ENCODE measurements at places on chromosomes 7 and 10. TPM values are rescaled to one million over a fixed set of nuclear protein-coding genes. Genes with fewer than 3 reads are reported as not detected.

Gene PTPRZ1
- total RNA-seq = 3.4 TPM

DNA sequence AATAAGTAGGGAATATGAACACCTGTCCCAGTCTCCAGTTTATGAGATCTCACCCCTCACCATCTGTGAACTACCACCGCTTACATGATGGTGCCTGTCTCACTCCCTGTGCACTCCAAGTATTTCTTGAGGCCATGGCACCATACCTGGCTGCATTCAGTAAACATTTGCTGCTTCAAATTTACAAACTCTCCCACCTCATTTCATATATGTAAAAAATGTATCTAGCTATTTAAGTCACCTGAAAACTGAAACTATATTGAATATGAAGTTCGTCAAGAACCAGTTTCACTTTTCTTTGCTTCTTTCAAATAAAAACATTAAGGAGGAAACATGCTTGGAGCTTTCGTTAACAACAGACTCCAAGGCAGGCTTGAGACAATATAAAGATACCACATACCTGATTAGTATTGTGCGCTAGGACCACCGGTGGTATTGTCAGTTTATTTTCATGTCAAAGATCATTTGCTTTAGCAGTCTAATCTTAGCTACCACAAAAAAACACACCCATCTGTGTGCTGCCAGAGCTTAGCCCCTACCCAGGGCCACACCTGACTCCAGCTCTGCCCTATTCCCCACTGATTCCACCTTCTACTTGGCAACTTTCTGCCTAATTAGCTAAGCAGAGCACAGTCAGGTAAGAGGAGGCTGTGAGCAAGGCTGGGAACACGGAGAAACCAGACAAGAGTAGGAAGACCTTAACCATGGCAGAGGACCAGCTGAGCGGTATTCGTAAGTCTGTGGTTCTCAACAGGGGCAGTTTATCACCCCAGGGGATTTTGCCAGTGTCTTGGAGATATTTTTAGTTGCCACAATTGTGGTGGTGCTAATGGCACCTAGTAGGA, 92.0 kb downstream of the ZFAND4 start:
- DNase-seq = no peak
- no peaks in the 10 kb centered on the region for H3K27me3 ChIP-seq
- no peaks in the 10 kb centered on the region for H3K4me1 ChIP-seq
- peaks cover 10% of the 10 kb centered on the region for H3K36me3 ChIP-seq
- H3K27ac ChIP-seq = no peak overlapping the region

DNA sequence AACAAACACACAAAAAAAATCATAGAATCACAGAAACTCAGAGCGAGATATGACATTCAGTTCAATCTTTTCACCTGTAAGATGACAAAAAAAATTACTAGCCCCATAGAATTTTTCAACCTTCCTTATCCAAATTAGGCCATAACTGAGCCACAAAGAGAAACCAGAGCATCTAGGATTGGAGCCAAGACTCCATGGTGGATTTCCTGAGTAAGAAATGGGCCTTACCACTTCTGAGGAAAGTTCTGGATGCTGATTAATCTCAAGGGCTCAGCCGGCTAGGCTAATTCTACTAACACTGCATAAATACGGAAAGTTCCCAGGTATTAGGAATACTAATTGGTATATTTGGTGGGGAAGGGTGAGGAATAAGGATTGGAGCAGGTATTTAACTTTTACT, 16.8 kb downstream of the LIPM start:
- no peak for DNase-seq
- H3K27ac ChIP-seq = no peak overlapping the region
- no peaks in the 10 kb centered on the region for H3K36me3 ChIP-seq
- H3K4me3 ChIP-seq = no peak overlapping the region
- H3K27me3 ChIP-seq = peaks cover 15% of the 10 kb centered on the region

DNA sequence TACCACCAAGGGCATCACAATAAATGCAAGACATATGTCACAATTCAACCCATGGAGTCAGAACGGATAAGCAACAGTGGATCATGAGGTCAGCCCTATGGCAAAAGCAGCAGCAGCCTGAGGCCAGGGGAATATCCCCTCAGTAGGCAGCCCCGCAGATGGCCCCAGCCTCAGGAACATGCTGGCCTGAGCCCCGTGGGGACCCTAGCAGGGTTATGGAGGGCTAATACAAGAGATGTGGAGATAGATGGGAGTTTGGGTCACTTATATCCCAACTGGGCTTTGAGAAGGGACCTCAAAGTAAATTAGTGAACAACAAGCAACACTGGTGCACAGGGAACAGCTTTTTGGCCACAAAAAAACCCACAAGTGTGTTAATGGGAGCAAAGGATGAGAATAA, 9.1 kb downstream of the TMEM72 start:
- no peak overlapping the region for H3K27ac ChIP-seq
- no peaks in the 10 kb centered on the region for H3K4me1 ChIP-seq
- H3K4me3 ChIP-seq = no peak overlapping the region
- no peak for DNase-seq
- no peaks in the 10 kb centered on the region for H3K27me3 ChIP-seq
- H3K36me3 ChIP-seq = peaks cover 14% of the 10 kb centered on the region

DNA sequence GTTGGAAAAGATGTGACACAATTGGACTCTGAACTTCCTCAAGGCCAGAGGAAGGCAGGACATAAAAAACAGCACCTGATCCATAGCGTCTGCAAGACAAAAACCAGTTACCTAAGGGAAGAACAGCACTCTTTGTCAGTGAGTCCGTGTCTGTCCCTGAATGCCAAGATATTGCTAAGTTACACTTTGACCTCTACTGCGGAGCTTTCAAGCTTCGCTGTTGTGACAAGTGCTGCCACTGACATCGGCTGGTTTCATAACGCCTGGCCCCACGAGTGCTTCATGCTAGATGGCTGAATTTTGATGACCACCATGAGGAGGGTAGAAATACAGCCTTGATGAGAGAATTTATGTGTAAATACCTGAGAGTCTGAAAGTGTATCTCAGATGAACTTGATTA, 49.7 kb upstream of the JAZF1 start:
- H3K27me3 ChIP-seq = no peaks in the 10 kb centered on the region
- no peaks in the 10 kb centered on the region for H3K4me1 ChIP-seq
- H3K36me3 ChIP-seq = no peaks in the 10 kb centered on the region
- no peak for DNase-seq

DNA sequence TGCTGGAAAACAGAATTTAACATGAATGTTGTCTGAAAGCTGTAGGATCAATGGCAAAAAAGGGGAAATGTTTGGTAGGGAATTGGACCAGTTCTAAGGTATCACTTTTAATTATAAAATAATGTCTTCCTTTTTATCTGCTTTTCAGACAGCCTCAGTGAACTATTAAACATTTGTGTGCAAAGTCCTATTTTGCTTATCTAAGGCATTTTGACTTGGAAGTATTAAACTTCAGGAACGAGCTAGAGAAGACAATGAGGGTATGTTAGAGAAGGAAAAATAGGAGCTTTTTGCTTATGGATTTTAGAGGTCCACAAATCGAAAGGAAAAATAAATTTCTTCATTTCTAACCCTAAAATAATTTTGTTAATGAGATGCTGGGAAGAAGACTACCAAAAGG, 63.3 kb downstream of the PODXL start:
- H3K27ac ChIP-seq = no peak overlapping the region
- H3K4me1 ChIP-seq = peaks cover 8% of the 10 kb centered on the region

- peaks cover 21% of the 10 kb centered on the region for H3K4me1 ChIP-seq
- peaks cover 15% of the 10 kb centered on the region for H3K27me3 ChIP-seq
- H3K4me3 ChIP-seq = no peak overlapping the region
Observed at GRCh38 chr7:39252916-39253315, 275.2 kb downstream of the POU6F2 start.

DNA sequence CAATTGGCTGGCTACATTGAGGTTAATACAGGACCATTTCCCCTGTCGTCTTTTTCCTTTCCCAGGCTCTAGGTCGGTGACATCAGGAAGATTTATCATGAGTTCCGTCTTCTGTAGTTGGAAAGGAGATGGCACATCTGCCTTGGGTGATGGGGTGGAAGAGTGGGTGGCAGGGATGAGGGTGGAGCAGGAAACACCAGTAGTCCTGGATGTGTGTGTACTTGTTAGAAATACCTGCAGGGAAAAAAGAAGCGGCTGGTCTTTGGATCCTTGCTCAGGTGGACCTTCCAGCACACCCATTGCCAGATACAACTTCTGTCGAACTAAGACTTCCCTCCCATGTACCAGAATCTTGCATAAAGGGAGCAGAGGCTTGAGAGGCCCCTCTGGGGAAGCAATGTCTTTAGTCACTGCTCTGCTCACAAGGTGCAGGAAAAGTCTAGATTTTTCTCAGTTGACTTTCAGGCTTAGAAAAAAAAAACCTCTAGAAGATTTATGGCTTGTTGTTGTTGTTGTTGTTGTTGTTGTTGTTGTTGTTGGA, 516.8 kb upstream of the GALNT17 start:
- H3K27ac ChIP-seq = no peak overlapping the region
- H3K4me1 ChIP-seq = peaks cover 20% of the 10 kb centered on the region
- no peaks in the 10 kb centered on the region for H3K27me3 ChIP-seq
- peaks cover 7% of the 10 kb centered on the region for H3K36me3 ChIP-seq
- no peak overlapping the region for H3K4me3 ChIP-seq

GRCh38 chr10:43173120-43173519, 34.9 kb downstream of the CSGALNACT2 start:
- DNase-seq = no peak
- H3K36me3 ChIP-seq = peaks cover 23% of the 10 kb centered on the region
- no peak overlapping the region for H3K4me3 ChIP-seq
- H3K27ac ChIP-seq = no peak overlapping the region

- H3K36me3 ChIP-seq = peaks cover 8% of the 10 kb centered on the region
- peaks cover 6% of the 10 kb centered on the region for H3K4me1 ChIP-seq
- H3K27me3 ChIP-seq = no peaks in the 10 kb centered on the region
- H3K4me3 ChIP-seq = no peak overlapping the region
- no peak for DNase-seq
Observed at GRCh38 chr7:596819-597182, 77.2 kb upstream of the PDGFA start.
